ENCODE measurements at places on chromosomes 7 and 10.

DNA sequence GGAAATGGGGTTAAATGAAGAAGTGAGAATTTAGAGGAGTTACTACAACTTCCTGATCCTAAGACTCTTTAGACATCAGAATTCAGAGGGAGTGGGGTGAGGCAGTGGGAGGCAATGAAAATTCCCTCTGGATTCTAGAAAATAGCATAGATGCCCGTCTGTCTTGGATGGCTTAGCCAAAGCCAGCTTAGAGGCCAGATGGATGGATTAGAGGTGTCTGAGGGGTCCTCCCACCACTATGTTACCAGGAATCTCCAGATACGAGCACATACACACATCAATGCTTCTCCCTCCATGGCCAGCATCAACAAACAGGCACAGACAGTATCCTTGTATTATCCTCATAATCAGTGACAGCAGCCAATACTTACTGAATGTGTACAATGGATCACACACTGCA is 418.1 kb downstream of the PLXNA4 start:
- DNase-seq, result no peak

GRCh38 chr10:32084185-32084851 is 28.1 kb upstream of the KIF5B start:
- no peak for DNase-seq

DNA sequence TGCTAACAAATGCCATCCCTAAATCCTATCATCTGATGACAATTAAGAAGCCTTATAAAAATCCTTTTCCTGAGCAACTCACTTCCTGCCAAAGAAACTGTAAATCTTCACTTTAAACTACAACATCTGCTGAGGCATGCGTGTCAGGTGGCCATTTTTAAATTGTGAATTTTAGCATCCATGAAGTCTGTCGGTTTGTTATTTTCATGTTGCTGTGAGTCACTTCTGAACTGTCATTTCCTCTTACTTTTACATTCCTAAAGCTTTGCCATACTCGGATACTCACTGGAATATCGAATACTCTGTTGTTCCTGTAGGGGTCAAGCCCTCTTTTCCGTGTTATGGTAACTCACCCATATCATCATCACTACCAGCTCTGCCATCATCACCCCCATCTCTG is 34.3 kb upstream of the TMEM26 start:
- no peak for DNase-seq

GRCh38 chr7:74138945-74139843 is 35.0 kb upstream of the EIF4H start:
- no peak for DNase-seq

DNA sequence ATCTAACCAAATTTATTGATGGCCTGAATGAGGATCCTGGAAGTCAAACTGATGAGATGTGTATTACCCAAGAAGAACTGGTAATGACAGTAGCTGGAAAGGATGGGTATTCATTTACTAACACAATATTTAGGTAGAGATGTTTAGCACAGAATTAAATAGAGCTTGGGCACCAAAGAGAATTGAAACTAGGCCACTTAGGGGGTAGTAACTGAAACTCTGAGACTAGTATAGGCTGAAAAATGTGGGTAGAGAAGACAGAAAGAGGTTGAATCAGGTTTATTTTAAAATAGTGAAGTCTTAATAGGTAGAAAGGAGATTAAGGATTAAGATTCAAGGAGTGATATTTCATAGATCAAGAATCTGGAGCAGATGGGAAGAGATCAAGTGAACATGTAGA is 155.8 kb downstream of the MLLT10 start:
- DNase-seq, result no peak

DNA sequence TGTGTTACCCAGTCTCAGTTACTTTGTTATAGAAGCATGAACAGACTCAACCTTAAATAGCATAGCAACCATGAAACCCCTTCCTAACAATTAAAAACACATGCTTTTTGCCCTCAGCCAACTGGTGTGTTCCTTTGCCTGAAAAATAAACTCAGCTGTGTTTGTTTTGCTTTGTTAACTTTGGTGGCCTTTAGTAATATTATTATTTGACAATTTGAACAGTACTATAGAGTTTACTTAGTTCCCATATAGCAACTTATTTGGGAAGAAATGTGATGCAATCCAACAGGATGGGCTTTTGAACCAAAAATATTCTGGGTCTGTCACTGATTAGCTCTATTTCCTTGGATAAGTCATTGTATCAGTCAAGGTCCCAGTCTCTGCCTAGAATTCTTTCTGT is 22.5 kb upstream of the MKLN1 start:
- DNase-seq, result no peak

GRCh38 chr10:99661377-99661763 is 2.1 kb downstream of the ENTPD7 start:
- DNase-seq, result peak; percentile 77

- DNase-seq, result no peak
Observed at GRCh38 chr7:45586542-45587520, 12.7 kb downstream of the ADCY1 start.

DNA sequence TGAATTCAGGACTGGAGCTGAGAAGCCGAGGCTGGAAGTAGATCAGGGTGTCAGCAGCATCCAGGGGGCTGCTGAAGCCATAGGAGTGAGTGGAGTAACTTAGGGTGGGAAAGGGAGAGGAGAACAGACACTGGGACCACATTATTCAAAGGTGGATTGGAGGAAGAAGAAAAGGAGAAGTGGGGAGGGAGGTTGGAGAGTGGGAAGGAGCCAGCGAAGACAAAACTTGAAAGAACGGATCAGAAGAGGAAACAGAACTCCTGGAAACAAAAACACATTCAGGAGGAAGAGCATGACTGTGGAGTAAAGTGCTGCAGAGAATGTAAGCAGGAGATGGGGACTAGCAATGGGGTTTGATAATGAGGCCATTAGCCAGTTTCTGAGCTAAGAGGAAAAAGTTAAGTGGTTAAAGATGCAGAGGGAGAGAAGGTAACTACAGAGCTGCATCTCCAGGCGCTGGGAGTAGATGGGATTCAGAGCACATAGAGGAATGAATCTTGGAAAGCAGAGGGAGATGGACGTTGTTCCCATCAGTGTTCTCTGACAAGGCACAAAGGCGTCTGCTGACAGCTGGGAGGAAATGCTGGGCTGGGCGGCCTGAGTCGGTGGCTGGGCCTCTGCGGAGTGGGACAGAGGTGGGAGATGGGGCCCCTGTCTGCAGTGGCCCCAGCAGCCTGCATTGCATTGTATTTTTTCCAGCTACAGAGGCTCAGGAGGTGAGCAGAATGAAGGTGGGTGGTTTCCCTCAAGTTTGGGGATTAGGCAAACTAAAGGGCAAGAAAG is 63.1 kb upstream of the LEP start:
- no peak for DNase-seq

- DNase-seq, result no peak
Observed at GRCh38 chr7:74056096-74056915, 27.3 kb upstream of the LIMK1 start.

- no peak for DNase-seq
Observed at GRCh38 chr10:113610631-113611601, 52.9 kb downstream of the NRAP start.

DNA sequence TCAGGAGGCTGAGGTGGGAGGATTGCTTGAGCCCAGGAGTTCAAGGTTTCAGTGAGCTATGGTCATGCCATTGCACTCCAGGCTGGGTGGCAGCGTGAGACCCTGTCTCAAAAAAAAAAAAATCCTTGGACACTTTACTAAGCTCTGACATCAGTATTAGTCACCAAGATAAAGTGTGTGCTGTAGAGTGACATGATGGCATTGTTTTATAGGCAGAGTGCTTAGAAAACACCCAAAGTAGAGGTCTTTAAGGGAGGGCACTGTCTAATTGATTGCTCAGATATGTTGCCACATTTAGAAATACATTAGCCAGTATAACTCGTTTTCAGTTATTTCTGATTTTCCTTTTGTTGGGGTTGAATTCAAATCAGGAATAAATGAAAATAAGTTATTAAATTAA is 235.9 kb downstream of the REEP3 start:
- no peak for DNase-seq

- DNase-seq, result no peak
Observed at GRCh38 chr10:17472481-17473227, 18.3 kb upstream of the ST8SIA6 start.

DNA sequence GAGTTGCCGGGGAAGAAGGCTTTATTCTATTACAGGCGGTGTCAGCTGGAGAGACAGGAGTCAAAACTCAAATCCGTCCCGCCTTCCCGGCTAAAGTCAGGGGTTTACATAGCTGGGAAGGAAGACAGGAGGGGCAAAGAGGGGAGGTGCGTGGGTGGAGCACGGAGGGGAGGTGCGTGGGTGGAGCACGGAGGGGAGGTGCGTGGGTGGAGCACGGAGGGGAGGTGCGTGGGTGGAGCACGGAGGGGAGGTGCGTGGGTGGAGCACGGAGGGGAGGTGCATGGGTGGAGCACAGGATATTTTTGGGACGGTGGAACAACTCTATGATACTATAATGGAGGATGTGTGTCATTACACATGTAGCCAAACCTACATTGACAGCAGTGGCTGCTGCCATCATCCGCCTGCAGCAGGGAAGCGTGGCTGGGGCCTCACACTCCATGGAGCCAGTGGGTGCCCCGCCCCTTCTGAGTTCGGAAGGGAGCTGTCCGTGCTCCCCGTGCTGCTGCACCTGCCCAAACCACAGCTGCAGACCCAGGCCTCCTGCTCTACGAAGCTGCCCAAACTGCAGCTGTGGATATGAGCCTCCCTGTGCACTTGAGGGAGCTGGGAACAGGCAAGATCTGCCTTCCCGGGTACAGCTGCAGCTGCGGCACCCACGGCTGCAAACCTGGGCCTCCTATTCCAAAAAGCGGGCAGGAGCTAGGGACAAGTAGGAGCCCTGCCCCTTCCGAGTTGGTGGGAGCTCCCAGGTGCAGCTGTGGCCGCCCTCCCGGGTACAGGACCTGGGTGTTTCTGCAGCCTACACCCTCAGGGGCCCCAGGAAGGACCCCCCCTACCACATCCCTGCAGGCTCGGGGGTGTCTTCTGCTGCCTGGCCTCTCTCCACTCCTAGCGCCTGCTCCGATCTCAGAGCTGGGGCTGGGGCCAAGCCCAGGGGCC is 119.4 kb downstream of the DYNC2I1 start:
- no peak for DNase-seq

Measured in amniotic stem cell (primary cell).